ENCODE measurements at places on chromosomes 7 and 10.
A peak's percentile ranks its signal among the peaks of the same experiment; 100 is the strongest.

- peak; percentile 81 for DNase-seq
These were observed 33.3 kb downstream of the SRRM3 start for GRCh38 chr7:76234931-76235441.

DNA sequence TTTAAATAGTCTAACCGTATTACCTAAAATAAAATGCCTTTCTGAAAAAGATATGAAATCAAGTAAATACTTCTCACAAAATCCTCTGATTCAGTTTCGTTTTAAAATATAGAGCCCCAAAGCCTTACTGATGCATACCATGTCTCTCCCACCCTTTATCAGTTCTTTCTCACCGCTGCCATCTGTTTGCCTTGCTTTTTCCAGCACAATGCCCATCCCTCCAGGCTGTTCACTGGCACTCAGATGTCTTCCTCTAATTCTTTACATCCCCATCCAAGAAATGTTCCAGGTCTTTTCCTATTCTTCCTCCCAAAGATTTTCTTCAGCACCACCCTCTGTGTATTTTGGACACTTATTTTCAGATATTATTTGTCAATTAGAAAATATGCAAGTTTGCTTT lies 116.5 kb upstream of the LRRN3 start:
- DNase-seq: no peak

GRCh38 chr10:127996586-127996985 lies 89.7 kb downstream of the PTPRE start:
- DNase-seq: peak; percentile 24

DNA sequence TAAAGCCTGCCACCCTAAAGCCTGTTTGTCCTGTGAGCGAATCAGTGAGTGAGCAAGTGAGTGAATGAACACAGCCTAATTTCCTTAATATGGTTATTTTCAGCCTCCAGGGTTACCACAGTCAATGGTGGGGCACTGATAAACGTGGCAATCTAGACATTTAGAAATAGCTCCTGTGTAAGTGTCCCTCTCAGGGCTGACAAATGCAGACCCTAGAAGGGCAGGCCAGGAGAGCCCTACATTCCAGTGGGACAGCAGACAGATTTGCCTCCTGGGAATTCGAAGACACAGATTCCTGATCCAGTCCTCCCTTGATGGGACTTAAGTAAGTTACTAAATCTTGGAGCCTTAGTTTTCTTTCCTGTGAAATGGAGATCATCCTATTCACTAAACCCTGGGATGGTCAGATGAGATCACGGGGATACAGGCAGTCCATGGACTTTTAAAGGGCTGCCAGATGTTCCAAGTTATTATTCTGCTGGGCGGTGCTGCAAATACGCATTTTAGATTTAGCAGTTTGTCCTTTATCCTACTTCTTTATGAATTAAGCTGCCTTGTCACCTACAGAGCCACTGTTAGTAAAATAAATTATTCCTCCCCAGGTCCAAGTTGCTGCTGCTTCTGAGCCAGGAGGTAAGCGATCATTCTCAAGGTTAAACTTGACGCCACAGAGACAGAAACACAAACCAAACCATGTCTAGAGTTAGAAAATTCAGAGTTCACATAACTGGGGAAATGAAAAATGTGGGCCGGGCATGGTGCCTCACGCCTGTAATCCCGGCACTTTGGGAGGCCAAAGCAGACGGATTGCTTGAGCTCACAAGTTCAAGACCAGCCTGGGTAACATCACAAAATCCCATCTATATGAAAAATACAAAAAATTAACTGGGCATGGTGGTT lies 54.8 kb upstream of the TM9SF3 start:
- DNase-seq: no peak

- no peak for DNase-seq
These were observed 33.0 kb upstream of the ZNF273 start for GRCh38 chr7:64869912-64870562.

GRCh38 chr10:4013651-4014121 lies 228.7 kb upstream of the KLF6 start:
- no peak for DNase-seq

DNA sequence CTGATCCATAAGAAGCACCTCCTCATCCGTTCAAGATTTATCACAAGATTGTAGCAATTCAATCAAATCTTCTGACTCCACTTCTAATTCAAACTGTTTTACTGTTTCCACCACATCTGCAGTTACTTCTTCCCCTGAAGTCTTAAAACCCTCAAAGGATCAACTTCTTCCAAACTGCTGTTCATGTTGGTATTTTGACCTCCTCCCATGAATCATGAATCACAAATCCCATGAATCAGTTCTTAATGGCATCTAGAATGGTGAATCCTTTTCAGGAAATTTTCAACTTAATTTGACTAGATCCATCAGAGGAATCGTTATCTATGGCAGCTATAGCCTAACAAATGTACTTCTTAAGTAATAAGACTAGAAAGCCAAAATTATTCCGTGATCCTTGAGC lies 122.3 kb downstream of the IMMP2L start:
- no peak for DNase-seq

GRCh38 chr7:40133561-40134427 lies 628 bp downstream of the MPLKIP start:
- peak; percentile 28 for DNase-seq

DNA sequence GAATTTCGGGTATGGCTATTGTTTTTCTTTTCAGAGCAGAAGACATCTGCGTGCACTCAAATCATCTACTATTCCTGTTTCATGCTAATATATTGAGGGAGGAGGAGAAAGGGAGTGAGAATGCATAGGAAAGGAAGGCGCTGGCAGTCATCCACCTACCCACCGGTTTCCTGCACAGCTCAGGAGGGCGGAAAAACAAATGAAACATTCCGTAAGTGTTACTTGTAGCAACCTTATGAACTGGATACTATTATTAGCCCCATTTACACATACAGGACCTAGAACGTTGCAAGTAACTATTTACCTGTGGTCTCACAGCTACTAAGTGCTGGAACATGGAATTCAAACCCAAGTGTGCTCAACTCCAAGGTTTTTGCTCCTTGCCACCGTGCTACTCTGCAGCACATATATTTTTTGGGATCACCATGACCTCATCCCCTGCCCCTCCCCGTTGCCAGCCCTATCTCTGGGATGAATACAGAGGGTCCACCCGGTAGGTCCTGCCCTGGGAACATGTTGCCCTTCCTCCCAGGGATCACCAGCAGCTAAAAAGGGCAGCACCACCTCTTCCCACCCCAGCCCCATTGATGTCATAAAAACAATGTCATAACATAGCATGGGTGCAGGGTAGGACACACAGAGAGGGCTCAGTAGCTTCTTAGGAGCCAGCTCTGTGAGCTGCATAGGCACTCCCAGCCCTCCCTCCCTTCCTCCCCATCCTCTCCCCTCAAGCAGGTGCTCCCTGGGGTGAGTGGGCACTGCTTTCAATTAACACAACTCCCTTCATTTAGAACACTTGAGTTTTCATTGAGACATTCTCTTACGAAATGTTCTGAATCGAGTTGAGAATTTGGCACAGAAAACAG lies 16.9 kb downstream of the GFRA1 start:
- DNase-seq: no peak

GRCh38 chr7:44220358-44221112 lies 19.8 kb downstream of the YKT6 start:
- DNase-seq: no peak

GRCh38 chr10:120131183-120131582 lies 238.7 kb downstream of the SEC23IP start:
- DNase-seq: no peak

DNA sequence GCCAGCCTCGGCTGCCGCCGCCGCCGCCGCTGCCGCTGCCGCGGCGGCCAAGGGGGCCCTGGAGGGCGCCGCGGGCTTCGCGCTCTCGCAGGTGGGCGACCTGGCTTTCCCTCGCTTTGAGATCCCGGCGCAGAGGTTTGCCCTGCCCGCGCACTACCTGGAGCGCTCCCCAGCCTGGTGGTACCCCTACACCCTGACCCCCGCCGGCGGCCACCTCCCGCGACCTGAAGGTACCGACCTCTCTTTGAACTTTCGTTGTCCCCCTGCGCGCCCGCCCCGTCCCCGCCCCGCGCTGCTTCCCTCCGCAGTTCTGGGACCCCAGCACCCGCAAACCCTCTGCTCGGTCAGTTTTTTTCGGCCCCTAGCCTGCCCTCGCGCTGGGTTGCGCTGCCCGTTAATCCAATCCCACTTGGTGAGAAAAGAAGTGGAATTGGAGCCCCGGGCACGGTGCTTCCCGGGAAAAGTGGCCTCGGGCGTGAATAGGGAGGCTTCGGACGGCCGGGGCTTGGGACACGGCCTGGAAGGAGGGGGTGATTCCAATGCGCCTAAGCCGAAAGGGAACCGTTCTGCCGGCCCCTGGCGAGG lies 543 bp downstream of the HMX3 start:
- DNase-seq: no peak

DNA sequence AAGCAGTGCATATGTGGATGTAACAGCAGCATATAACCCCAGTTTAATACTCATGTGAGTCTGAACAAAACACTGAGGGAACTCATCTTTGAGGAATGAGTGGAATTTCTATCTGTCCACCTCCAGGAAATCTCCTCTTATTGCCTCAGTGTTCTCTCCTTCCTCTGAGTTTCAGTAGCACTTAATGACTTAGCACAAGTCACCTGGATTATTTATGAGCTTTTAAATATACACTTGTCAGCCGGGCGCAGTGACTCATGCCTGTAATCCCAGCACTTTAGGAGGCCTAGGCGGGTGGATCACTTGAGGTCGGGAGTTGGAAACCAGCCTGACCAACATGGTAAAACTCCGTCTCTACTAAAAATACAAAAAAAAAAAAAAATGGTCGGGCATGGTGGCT lies 4.3 kb downstream of the LRRC20 start:
- DNase-seq: peak; percentile 97

Measured in fibroblast of lung (primary cell).